IPS DF 6.9 (cell line): ENCODE measurements at places on chromosomes 7 and 10.

DNA sequence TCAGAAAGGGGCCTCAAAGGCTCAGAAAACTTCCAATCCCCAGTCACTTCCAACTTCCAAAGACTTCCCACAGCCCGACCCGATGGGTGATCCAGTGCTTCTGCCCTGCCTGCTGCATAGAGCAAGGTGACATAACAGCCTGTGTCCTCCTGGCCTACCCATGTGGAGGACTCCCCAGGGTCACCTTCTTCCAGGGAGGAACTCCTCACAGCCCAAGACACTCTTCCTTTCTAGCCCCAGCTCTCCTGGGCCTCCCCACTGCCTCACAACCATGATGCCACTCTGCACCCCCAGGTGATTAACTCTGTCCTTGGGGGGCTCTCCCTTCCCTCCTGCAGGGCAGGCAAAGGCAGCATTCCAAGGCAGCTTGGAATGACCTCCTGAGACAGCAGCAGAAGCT, 158.4 kb upstream of the PDE1C start:
- DNase-seq, result no peak

GRCh38 chr7:47663851-47664250, 81.9 kb upstream of the TNS3 start:
- no peak for DNase-seq

GRCh38 chr10:111756217-111757061, 427.1 kb downstream of the GPAM start:
- DNase-seq, result peak; percentile 66

- no peak for DNase-seq
Observed at GRCh38 chr10:127402596-127403409, 146.3 kb upstream of the NPS start.

GRCh38 chr7:88845091-88845490, 49.6 kb upstream of the TEX47 start:
- DNase-seq, result no peak
